Fibroblast of skin of scalp (primary cell): ENCODE measurements at places on chromosomes 4 and X.

GRCh38 chrX:136954930-136955329 lies 74.4 kb upstream of the RBMX start:
- DNase-seq: peak; percentile 47

- DNase-seq: peak; percentile 36
Observed at GRCh38 chr4:4838051-4838935, 21.2 kb upstream of the MSX1 start.

- DNase-seq: peak; percentile 29
Observed at GRCh38 chr4:143399113-143399949, 62.7 kb downstream of the GAB1 start.

- DNase-seq: peak; percentile 94
Observed at GRCh38 chrX:151970661-151971060, 3.8 kb downstream of the GABRE start.

DNA sequence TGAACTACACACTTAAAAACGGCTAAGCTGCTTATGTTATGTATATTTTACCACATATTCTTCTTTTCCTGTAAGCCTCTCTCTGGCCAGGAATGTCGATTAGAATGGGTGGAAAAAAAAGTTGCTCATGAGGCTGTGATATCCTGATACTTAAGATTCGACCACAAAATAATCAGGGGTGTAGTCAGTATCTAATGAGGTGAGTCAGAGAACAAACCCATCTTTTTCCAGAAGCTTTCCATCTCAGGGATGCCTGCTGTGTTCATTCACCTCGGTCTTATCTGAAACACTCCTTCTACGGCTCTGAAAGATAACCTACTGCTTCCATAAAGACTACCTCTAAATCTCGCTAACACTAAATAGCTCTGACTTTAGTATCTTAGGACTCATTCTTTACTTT lies 142.7 kb upstream of the MAP3K15 start:
- peak; percentile 37 for DNase-seq

GRCh38 chr4:152663203-152664066 lies 16.4 kb downstream of the TMEM154 start:
- DNase-seq: peak; percentile 5

DNA sequence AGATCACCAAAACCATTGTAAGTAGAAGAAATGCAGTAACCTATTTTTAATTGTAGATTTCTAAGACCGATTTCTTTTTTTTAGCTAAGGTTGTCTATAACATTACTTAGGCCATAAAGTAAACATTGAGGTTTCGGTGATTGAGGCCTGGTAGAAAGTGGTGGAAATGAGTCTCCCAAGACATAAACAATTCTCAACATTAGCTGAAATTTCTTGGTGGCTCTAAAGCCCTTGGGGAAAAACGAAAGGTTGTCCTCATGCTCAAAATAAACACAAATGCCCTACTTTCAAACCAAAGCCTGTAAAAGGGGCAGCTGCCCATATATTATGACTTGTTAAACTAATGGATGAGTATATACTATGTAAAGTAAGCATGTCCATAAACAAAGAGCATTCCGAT lies 98.8 kb downstream of the SCFD2 start:
- no peak for DNase-seq
